ENCODE measurements at places on chromosomes 13 and 19.
A peak's percentile ranks its signal among the peaks of the same experiment; 100 is the strongest.

DNA sequence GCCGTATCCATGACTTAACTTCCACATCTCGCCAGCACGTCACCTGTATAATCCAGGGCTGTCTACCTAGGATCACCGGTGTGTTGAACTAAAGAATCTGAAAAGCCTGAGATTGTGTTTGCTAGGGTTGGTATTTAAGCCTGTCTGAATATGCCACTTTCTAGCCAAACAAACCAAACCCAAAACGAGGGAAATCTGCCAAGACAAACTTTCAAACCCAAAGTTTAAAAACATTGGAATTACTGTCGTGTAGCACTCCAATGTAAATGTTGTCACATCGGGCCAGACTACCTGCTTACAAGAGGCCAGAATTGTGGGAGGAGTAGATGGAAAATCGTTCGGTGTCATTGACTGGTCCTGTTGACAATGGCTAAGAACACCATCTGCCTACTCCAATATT is 747.8 kb downstream of the EFNB2 start:
- DNase-seq = no peak

GRCh38 chr19:18393836-18394235 is 3.6 kb downstream of the LRRC25 start:
- no peak for DNase-seq

GRCh38 chr19:23482829-23483228 is 87.6 kb upstream of the ZNF91 start:
- DNase-seq = no peak

GRCh38 chr13:112905086-112905485 is 63.9 kb upstream of the MCF2L start:
- DNase-seq = no peak

DNA sequence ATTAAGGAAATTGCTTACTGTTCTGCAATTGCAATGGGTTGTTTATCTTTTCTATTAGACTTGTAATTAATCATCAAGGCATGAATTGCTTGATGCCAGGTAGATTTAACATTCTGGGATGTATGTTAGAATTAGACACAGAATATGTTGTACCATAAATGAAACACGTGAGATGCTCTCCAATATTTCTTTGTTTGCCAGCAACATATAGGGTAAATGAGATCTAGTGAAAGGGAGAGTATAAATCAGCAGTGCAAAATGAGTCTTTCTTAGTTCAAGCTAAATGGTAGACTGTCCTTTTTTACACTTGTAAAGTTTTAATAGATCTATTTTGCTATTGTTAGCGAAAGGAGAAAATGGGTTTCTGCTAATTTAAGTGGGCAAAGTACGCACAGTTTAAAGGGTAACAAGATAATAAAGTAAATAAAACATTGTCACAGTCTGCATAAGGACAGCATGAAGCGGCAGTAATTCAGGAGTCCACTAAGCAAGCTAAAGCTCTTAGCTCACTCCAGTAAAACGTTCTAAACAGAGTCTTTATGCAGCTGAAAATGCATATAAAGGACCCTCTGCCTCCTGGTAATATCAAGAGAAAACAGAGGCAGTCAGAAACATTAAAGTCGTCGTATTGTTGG is 1137.1 kb downstream of the OLFM4 start:
- no peak for DNase-seq

DNA sequence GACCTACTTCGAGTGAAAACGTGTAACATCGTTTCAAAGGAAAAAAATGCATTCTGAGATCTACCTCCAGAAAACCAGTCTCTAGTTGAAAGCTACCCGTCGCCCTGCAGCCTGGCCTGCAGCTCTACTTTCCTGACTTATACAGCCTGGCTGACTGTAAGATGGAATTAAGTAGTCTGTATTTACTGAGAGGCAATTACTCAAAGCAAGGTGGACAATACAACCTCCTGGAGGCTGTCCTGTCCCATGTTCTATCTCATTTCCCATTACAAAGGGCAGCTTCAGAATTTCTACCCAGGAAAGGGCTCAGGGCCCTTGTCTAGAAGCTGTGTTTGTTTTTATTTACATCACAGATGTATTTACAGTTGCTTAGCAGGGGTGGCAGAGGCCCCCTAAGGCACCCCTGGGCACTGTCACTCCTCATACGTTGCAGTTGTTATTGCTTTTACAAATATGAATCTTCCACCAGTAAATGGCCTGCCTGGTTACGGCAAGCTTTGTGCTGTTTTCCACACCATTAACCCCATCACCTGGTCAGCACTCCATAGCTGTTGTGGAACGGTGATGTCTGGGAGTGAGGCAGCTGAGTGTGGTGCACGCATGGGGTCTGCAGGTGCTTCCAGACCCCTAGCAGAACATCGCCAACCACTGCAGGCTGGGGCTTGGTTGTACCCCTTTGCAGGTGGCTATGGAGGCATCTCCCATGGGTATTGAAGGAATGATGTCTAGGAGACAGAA is 46.3 kb upstream of the MTIF3 start:
- no peak for DNase-seq

DNA sequence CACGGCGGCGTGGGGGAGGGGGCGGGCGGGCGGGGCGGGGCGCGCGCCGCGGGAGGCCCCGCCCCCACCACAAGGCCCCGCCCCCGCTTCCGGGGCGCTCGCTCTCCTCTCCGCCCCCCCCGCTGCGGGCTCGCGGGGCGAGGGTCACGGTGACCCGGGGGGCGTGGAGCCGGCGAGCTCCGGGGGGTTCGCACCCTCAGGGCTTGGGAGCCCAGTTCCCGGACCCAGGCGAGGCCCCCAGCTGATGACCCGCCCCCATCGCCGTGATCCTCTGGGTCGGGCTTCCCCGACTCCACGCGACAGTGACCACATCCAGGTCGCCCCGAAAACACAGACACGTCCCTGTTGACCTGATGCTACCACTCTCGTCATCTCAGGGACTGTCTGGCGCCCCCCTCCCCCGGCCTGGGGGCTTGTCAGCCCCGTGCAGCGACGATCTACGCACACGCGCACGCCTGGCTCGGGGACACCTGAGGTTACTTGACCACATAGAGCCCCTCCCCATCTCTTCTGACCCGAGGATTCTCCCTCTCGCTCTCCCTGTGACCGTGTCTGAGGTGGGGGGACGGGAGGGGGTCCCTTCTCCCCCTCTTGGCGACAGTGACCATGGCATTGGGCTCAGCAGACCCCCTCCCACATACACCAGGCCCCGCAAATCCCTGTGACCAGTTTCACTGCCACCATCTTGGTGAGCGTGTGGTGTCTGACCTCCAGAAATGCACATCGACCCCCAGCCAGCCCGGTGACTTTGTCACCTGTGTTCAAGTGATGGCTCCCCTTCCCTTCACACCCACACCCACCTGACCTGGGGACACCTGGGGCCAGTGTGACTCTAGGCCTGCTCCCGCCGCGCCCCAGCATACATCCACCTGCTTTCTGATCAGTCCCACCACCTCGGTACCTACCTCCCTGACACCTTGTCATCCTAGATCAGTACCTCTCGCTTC is 670 bp downstream of the MAP2K7 start:
- peak; percentile 7 for DNase-seq

GRCh38 chr13:79060216-79060615 is 345.8 kb downstream of the RBM26 start:
- DNase-seq = no peak

- no peak for DNase-seq
These were observed 5.0 kb downstream of the ELAVL3 start for GRCh38 chr19:11475861-11476260.
